ENCODE measurements at places on chromosomes 6 and 20.
A peak's percentile ranks its signal among the peaks of the same experiment; 100 is the strongest.

GRCh38 chr6:36052097-36052496 lies 24.5 kb downstream of the MAPK14 start:
- DNase-seq = no peak

DNA sequence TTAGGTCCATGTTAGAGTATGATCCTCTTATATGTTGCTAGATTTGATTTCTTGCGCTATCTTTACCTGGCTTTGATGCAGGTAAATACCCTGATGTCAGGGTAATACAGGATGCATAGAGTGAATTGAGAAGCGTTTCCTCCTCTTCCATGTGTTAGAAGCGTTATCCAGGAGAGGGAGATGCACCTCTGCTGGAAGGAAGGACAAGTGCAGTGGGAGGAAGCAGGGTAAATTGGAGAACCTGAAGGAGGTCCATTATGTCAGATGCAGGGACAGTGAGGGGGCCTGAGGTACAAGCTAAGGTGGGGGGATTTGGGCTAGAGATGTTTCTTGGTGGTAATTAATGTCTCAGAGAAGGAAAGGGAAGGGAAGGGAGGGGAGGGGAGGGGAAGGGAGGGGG lies 7.7 kb downstream of the SHLD1 start:
- no peak for DNase-seq

DNA sequence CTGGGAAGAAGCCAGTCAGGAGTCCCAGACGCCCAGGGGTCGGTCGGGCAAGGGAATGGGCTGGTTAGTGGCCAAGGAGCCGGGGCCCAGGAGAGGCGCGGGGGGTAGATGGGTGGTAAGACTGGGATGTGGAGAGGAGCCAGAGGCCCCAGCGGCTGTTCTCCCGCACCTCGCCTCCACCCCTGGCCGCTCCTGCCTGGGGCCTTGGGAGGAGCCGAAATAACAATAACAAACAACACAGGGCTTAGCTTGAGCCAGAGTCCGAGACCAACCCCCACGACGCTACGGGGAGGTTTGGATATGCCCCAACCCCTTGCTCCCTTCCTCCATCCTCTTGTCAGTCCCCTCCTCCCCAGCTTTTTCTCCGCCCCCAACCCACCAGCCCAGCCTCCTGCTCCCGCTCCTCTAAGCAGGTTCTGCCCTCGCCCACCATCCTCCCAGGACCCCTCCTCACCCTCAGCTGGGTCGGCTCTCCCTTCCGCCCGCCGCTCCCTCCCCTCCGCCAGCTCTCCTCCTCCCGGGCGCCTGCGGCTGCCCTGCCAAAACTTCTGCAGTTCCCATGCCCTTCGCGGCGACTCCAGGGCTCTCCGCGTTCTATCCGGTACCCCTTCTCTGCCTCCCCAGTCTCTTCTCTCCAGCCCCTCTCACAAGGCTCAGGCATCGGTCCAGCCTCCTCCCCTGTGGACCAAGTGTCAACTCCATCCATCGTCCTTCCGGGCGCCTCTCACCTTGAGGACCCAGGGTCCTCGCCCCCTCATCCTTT lies 1.1 kb downstream of the RNF39 start:
- DNase-seq = no peak

GRCh38 chr20:17889226-17889625 lies 79.4 kb downstream of the SNX5 start:
- DNase-seq = peak; percentile 50

DNA sequence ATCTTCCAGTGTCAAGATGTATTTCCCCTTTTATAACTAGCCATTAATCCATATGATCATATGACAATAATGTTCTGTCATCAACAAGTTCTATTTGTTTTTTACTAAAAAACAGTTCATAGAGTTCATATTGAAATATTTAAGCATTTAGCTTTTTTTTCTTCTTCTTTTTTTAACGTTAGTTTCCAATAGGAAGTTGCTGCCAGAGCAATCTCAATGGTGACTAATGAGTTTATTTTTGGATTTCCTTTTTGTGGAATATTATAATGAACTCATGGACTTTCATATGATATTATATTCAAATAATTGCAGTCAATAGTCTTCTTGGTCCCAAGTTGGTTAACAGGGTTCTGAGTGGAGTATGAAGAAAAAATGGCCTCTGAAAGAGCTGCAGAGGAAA lies 343.3 kb downstream of the BCKDHB start:
- no peak for DNase-seq

DNA sequence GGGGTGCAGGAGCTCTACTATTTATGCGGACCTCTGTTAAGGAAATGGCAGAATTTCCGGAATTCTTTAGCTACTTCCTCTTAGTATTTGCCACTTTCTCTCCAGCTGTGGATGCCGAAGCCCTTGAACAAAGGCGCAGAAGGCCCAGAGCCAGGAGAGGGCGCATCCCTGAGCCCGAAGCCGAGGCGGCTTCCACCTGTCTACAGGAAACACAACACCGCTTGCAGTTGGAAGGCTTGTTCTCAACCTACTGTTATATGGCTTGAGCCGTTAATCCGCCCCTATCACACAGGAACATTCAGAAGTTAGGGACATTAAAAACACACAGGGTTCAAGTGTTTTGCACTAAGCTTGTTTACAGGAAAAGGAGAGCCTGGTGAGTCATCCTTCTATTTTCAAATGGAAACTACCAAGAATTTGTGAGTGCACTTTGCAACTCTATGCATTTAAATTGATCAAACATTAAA lies 417.1 kb downstream of the BCKDHB start:
- DNase-seq = no peak

GRCh38 chr20:44887466-44887865 lies 2.0 kb downstream of the YWHAB start:
- no peak for DNase-seq

- peak; percentile 11 for DNase-seq
These were observed 19.9 kb downstream of the HLA-DPB1 start for GRCh38 chr6:33095681-33096080.

DNA sequence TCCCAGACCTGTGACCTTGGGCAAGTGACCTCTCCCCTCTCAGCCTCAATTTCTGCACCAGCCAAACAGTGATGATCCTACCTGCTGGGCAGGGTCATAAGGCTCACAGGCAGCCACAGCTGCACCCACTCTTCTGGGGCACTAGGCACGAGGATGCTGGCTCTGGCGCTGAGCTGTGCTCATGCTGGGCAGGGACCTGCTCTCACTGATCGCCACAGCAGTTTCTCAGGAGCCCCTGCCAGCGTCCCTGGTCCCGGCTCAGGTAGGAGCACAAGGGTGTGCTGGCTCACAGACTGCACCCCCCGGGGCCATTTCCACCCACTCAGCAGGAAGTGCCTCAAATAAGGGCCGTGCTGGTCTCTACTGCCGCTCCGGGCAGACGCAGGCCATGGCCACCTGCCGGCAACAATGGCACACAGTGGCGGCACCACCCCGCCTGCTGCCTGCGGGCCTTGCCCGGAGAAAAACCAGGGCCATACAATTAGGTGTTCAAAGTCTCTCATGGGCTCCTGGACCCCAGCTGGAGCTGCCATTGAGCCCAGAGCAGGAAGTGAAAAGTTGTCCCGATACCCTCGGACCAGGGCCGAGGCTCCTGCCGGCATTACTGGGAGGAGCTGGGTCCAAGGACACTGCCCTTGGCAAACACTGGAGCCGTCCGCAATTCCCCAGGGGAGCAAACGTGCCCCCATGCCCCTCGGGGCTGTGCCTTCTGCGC lies 4.6 kb upstream of the CABLES2 start:
- no peak for DNase-seq

DNA sequence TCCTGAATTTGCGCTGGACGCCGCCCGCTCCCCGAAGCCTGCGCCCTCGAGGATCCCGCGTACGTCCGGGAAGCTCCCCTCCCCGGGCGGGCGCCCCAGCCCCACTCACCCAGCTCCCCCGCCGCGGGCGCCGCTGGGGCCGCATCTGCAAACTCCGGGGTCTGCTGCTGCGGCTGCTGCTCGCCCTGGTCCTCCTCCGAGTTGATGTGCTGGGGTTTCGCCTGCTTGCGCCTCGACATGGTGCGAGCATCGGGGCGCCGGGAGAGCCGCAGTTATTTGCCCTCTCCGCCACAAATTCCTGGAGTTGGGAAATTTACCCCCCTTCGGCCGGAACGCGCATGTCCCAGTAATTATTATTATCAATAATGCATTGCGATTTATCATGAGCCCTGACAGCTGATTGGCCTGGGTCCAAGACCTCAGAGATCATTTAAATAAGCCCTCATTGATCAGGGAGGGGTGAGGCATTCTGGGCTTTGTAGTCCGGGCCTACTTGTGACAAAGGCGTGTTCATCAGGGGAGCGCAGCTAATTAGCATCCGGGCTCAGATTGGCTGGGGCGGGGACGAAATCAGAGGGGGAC lies at the start of gene SALL4:
Gene SALL4, minus strand, starts transcription at position 352 of the 582 bp plus-strand sequence. Its CDS starts 113 bp downstream, at position 239.
- DNase-seq = no peak

GRCh38 chr20:26214991-26215390 lies 518.3 kb upstream of the ZNF337 start:
- peak; percentile 25 for DNase-seq

GRCh38 chr6:68975064-68975463 lies 340.0 kb downstream of the ADGRB3 start:
- no peak for DNase-seq

DNA sequence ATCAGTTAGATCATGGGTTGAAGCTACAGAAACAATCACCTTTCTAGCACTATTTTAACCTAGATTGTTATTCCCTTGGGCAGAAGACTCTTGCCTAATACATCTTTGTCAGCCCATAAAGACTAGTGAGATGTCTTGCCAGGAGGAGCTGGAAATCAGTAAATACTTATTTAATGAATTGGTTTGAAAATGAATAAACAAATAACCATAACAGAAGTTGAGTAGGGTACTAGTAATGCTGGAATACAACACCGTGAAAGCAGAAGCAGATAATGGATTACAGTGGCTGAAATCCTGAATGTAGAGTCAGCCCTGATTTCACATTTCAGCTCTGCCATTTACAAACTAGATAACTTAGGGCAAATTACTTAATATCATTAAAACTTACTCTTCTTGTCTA lies 236.1 kb downstream of the PACRG start:
- peak; percentile 27 for DNase-seq

DNA sequence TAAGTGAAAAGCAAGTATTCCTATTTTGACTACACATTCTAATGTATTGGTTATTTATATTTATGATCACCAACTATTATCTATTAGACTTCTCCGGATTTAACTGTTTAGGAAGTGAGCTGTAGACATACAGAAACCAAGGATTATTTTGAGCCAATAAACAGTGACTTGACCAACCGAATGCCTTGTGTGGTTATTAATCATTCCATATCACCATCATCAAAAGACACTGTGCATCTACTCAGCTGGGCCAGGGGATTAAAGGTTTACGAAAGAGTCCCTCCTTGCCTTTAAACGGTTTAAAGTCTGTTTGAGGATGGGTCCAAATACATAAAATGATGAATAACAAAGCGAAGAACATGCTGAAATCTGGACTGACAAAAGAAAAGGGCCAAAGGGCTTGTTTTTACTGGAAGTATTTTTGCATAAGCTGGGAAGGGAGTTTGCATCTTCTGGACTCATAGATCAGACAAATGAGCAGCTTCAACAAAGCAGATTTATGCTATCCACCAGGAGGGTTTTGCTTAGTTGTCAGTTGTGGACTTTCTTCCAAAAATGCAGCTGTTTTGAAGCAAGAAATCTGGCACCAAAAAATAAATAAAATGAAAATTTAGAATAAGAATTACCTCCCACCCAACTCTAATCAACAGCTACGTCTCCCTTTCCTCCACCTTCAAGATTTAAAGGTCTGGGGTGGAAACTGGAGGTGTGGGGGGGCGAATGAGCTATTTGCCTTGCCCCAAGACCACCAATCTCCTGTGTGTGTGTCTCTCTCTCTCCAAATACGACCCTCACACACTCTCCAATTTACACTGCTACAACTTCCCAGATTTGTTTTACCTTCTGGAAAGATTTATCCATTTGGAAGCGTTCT lies 33.6 kb upstream of the ID4 start:
- peak; percentile 47 for DNase-seq

- no peak for DNase-seq
These were observed 437.8 kb downstream of the CDH26 start for GRCh38 chr20:60395991-60396390.

- DNase-seq = peak; percentile 19
These were observed 739 bp downstream of the CTSZ start for GRCh38 chr20:59006167-59006863.

- DNase-seq = no peak
These were observed 4.8 kb upstream of the TUBB2B start for GRCh38 chr6:3232017-3232945.

DNA sequence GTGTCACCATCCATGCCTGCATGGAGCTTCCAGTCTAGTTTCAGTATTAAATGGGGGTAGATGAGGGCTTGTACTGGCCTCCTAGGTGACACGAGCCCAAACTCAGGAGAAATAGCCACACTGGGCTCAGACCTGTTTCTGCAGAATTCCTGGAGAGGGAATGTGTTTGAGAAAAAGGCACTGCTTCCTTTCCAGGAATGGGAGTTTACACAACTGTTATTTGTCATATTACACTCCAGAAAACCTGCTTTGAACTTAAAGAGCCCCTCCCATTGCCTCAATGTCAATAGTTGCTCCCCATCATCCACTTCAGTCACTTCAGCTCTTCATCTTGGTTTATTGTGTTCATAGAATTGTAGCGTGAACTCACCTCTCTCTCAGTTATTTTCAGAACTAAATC lies 151.5 kb downstream of the CFAP61 start:
- no peak for DNase-seq

DNA sequence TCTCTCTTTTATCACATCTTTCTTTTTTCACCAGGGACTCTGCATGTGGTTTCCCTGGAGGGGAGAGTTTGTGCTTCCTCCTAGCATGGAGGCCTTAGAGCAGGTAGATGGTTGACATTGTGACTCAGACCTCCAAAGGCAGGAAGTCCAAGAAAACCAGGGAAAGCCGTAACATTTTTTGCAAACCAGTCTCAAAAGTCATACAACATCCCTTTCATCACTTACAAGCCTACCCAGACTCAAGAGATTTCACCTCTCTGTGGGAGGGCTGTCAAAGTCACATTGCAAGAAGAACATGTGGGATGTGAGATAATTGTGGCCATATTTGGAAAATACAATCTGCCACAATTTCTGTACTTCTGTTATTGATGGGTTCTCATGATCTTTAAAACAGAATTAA lies 46.2 kb downstream of the SNRNP48 start:
- no peak for DNase-seq

- no peak for DNase-seq
These were observed 51.6 kb downstream of the LAMA4 start for GRCh38 chr6:112202639-112203341.

GRCh38 chr6:16473908-16474771 lies 235.8 kb downstream of the GMPR start:
- no peak for DNase-seq

GRCh38 chr6:5992551-5993225 lies 14.0 kb downstream of the NRN1 start:
- no peak for DNase-seq

GRCh38 chr6:105974986-105975385 lies 111.2 kb upstream of the PRDM1 start:
- DNase-seq = no peak

DNA sequence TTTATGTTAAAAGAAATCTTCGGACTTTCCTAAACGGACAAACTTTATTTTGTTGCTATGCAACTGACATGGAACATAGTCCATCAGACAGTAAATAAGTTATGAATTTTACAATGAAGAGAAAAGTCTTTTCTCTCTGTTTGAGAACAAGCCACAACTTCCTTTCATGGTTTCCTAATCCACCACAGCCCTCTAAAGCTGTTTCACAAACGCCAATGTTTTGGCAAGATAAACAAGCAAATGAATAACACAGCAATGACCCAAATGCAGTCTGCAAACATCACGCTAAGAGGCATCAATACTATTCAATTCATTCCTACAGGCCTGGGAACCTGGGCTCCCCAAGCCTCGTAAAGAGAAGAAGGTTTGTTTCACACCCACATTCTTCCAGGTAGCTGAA lies 60.4 kb downstream of the HAO1 start:
- DNase-seq = peak; percentile 9
